Aorta (tissue), 5 donors: ENCODE measurements at places on chromosomes 7 and 10. TPM values are rescaled to one million over a fixed set of nuclear protein-coding genes. Genes with fewer than 3 reads are reported as not detected.

NOD1 gene
- 38.4 TPM for total RNA-seq

PAPOLB gene
- 0.26 TPM for total RNA-seq

SUN3 gene
- total RNA-seq: not detected

KCP gene
- total RNA-seq: 2.1 TPM

PRXL2A gene
- 39.7 TPM for total RNA-seq
